Peyer's patch (tissue), 4 donors: ENCODE measurements at places on chromosomes 2 and 18. TPM values are rescaled to one million over a fixed set of nuclear protein-coding genes. Genes with fewer than 3 reads are reported as not detected.

- no peaks in the 10 kb centered on the region for H3K4me1 ChIP-seq
- no peak for DNase-seq
- H3K4me3 ChIP-seq: no peak overlapping the region
- no peaks in the 10 kb centered on the region for H3K36me3 ChIP-seq
- H3K27ac ChIP-seq: no peak overlapping the region
These were observed 103.4 kb upstream of the RASGRP3 start for GRCh38 chr2:33372940-33373553.

GRCh38 chr2:147773479-147773878, 71.3 kb upstream of the ACVR2A start:
- H3K4me3 ChIP-seq: no peak overlapping the region
- no peaks in the 10 kb centered on the region for H3K36me3 ChIP-seq
- H3K4me1 ChIP-seq: no peaks in the 10 kb centered on the region
- DNase-seq: no peak

Gene CCDC68
- 78.2 TPM for total RNA-seq

DNA sequence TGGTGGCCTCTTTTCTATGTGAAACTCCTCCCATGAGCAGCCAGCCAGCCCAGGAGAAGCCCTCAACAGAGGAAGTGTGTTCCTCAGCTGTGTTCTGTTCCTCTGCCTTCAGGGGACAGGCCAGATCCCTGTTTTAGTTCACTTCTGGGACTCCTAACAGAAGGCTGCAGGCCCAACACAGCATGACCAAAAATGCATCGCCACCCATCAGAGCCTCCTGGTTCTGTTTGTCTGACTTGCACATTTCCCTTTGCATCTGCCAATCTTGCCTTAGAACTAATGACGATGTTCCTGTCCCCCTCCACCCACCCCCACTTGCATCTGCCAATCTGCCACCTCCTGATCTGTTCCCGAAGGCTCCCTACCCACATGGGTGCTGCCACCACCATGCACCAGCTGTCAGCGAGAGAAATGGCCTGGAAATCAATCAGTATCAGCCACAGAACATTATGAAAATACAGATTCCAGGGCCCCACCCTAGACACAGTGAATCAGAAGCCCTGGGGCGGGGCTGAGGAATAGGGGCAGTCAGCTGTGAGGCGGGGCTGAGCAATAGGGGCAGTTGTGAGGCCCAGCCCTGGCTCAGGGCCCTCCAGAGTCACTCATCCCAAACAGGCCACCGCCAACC, 51.0 kb downstream of the FAM168B start:
- H3K4me3 ChIP-seq: no peak overlapping the region
- no peak for DNase-seq
- no peak overlapping the region for H3K27ac ChIP-seq
- no peaks in the 10 kb centered on the region for H3K36me3 ChIP-seq

Gene HSBP1L1
- total RNA-seq: 50.1 TPM

GRCh38 chr2:5229574-5229973, 462.6 kb upstream of the SOX11 start:
- H3K36me3 ChIP-seq: no peaks in the 10 kb centered on the region
- DNase-seq: no peak
- H3K4me1 ChIP-seq: no peaks in the 10 kb centered on the region
- no peaks in the 10 kb centered on the region for H3K27me3 ChIP-seq
- no peak overlapping the region for H3K27ac ChIP-seq

DNA sequence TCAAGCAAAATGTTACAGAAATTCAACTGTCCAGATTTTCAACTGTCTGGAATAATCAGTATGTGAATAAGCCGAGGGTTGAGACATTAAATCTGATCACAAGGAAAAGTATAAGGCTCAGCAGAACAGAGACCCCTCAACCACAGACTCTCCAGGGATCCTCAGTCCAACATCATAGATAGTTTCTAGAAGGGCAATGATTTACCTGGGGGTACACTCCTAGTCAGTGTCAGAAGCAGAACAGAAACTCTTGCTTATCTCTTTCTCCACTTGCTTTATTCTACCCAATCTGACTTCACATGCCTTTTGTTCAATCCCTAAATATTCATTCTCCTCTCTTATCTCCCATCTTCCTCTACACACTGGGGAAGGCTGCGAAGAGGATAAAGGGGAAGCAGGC, 36.4 kb downstream of the ICOS start:
- no peak overlapping the region for H3K27ac ChIP-seq
- H3K4me1 ChIP-seq: no peaks in the 10 kb centered on the region
- no peaks in the 10 kb centered on the region for H3K27me3 ChIP-seq
- H3K4me3 ChIP-seq: no peak overlapping the region
- DNase-seq: no peak

DNA sequence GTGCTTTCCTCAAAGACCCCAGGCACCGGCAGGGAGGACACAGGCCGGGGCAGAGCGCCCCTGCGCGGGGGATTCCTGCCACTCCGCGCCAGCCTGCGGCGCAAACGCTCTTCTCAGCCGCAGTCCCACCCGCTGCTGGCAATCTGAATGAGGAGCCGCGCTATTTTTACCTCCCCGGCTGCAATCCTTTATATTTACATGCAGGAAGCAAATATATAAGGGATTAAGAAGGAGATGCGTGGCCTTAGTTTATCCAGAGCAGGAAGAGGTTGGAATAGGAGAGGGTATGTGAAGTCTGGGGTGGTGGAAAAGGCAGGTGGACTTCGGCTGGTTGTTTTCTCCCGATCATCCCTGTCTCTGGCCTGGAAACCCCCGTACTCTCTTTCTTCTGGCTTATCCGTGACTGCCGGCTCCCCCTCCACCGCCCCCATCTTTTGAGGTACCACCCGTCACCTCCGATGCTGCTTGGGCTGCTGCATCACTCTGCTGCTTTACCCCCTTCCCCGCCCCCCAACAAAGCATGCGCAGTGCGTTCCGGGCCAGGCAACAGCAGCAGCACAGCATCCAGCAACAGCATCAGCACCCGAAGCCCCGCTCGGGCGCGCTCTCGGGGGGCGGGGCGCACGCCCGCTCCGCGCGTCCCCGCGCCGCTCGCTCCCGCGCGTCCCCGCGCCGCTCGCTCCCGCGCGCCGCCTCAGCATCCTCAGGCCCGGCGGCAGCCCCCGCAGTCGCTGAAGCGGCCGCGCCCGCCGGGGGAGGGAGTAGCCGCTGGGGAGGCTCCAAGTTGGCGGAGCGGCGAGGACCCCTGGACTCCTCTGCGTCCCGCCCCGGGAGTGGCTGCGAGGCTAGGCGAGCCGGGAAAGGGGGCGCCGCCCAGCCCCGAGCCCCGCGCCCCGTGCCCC, at the start of gene ADAM23:
Gene ADAM23 (plus strand): TSS at position 700 of the 902 bp plus-strand sequence. CDS start 335 bp downstream, outside the sequence.
- DNase-seq: no peak
- no peaks in the 10 kb centered on the region for H3K4me1 ChIP-seq
- H3K27me3 ChIP-seq: peaks cover 16% of the 10 kb centered on the region

- no peak for DNase-seq
- H3K4me3 ChIP-seq: no peak overlapping the region
- no peak overlapping the region for H3K27ac ChIP-seq
- no peaks in the 10 kb centered on the region for H3K36me3 ChIP-seq
These were observed 320.3 kb upstream of the VRK2 start for GRCh38 chr2:57726294-57726693.

DNA sequence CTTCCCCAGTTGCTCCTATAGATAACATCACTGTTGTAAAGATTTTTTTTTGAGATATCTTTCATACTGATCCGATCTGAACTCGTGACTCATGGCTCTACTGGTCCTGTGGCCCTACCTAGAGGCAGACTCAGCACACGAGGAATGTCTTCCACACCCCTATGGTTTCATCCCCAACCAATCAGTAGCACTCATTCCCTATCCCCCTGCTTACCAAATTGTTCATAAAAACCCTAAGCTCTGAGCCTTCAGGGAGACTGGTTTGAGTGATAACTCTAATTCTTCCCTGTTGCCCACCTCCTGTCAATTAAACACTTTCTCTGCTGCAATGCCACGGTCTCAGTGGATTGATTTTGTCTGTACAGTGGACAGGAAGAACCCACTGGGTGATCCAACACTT, 4.2 kb upstream of the SAP130 start:
- no peak overlapping the region for H3K27ac ChIP-seq
- no peaks in the 10 kb centered on the region for H3K36me3 ChIP-seq
- peaks cover 4% of the 10 kb centered on the region for H3K4me1 ChIP-seq
- H3K4me3 ChIP-seq: no peak overlapping the region
- H3K27me3 ChIP-seq: no peaks in the 10 kb centered on the region

Gene SOCS6
- 60.1 TPM for total RNA-seq
